ENCODE measurements at places on chromosomes 16 and 17.

DNA sequence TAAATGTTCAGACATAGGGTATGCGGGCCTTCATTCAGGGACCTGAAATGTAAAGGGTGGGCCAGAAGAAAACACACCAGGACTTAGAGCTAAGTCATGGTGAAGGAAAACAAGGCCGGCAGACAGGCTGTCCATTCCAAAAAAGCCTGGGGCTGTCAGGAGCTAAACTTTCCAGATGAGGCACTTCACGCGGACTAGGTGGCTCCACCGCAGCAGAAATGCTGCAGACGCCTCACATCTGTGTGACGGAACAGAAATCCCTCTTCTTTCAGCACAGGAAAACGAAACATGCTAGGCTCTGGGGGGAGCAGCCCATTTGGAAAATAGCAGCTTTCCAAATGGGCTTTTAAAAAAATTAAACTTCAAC, 88.7 kb downstream of the HS3ST3A1 start:
- DNase-seq, result no peak

- DNase-seq, result no peak
Observed at GRCh38 chr16:65905331-65905730, 461.2 kb upstream of the CDH5 start.

GRCh38 chr17:6683081-6683684, 30.0 kb downstream of the SLC13A5 start:
- peak; percentile 69 for DNase-seq

GRCh38 chr16:50251375-50252081, 14.8 kb upstream of the ADCY7 start:
- no peak for DNase-seq

DNA sequence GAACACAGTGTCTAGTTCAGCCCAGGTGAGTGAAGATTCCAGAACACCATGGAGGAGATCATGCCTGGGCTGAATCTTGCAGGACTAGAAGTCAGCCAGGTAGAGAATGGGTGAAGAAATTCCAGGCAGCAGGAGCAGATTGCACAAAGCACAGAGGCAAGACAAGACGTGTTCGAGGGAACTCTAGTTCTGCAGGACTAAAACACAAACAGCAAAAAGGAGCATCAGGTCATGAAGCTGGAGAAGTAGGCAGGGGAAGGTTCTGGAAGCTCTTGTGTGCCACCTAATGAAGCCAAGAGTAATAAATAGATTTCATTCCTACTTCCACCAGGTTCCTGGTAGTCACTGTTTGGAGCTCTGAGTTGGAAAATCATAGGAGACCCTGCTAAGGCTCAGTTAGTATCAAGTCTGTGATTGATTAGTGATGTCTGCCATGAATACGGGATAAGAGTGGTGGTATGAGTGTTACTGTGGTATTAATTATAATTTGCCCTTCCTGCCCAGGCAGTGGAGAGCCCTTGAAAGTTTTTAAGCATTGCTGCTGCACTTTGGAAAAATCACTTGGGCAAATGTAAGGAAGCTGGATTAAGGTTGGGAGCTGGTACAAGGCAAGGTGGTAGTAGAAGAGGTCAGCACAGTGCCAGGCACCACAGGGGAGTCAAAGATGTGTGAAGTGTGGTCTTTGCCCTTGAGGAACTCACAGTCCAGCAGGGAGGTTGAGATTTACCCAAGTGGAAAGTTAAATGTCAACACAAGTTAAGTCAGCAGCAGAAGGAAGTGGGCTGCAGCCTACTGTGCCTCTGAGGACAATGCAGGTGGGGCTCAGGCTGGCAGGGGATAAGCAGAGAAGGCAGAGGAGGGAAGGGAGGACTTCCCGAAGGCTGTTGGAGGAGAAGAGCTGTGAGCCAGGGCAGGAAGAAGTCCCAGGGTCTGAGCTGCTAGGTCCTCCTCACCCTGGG, 13.5 kb upstream of the FOXN1 start:
- no peak for DNase-seq

- no peak for DNase-seq
Observed at GRCh38 chr16:47511882-47512281, 50.8 kb downstream of the PHKB start.

DNA sequence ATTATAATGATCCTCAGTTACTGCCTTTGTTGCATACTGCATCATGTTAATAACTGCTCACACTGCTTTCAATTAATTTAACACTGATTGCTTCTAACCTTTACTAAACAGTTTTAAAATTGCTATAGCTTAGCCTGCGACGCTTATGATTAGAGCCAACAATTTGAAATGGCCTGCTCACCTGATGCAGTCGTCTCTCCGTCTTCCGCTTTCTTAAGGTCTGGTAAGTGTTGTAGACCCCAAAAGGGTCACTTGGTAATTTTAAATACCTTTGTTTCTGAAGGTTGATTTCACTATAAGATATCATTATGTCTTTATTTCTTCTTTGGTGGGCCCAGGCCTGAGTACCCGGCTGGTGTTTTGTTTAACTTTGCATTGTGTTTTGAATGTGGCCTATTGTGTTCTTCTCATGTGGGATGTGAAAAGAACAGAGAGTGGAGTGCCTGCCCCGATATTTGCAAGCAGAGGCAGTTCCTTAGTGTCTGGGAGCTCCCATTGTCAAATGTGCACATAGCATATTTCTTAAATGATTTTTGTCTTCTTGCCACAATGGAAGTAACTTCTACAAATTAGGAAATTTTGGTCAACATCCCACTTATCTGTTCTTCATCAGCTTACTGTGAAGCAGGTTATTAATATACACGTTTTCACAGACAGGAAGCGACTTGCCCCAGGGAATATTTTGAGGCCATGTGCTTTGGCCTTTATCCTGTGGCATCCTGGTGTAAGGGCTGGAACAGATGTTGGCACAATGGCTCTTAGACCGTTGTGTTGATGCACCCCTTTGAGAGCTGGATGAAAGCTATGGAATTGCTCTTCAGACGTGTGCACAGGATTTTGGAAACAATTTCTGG, 2.9 kb downstream of the PHKB start:
- DNase-seq, result no peak

- no peak for DNase-seq
Observed at GRCh38 chr16:28504707-28505404, 1.8 kb downstream of the IL27 start.

GRCh38 chr16:11277607-11278337, 1.5 kb upstream of the PRM2 start:
- no peak for DNase-seq

- no peak for DNase-seq
Observed at GRCh38 chr17:60493847-60494321, 32.2 kb downstream of the APPBP2 start.

DNA sequence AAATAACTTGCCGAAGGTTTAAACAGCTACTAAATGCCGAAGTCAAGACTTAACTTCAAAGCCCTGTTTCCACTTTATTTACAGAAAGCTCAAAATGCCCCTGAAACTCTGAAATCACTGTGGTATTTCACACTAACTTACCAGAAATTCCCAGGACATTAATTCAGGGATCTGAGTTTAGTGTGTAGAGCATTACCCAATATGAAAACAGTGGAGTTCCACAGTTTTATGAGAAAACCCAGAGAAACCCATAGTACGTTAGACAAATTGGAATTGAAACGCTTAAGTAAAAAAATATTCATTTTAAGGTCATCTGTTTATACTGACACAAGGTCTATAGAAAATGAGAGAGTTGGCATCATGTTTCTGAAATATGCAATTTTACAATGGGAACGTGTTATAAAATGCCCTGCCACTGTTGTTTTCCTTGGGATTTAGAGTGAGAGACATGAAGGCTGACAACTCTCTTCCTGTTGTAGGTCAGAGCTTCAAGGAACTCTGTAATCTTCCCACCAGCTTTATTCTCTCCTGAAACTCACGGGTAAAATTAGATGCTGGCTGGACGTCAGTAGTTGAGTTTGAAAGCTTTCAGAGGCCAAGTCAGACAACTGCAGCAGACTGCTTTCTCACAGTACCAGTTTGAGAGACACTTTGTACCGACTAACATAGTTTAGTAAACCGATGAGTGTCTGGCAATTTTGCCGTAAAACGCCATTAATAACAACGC, 139.4 kb upstream of the TBX2 start:
- peak; percentile 44 for DNase-seq

DNA sequence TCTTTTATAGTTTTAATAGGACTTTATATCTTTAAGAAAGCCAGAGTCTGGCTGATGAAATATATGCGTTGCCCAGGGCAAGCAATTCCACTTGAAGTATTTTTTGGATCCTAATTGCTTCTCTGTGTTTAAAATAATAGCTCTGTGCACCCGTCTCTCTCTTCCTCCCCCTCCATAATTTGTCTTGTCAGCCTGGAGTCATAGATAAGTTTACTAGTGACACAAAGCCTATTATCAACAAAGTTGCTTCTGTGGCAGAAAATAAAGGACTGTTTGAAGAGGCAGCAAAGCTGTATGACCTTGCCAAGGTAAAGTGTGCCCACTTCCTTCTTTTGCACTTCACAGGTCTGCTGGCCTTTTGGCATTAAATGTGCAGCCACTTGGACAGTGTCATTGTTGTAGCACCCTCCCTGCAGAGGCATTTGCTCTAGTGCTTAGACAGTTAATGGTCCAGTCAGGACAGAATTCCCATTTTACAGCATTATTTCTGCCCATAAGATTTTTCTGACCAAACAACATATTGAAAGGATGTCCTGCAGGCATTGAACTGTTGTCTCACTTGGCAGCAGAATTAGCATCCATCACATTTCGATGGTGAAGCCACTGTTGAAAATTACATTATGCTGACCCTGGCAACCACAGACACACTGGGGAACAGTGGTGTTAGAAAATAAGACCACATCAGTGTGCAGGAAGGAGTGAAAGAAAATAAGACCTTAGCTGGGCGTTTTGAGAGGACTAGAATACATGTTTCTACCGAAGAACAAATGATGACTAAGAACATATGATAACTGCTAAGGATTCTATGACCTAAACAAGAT, 28.4 kb upstream of the SLC12A3 start:
- no peak for DNase-seq

GRCh38 chr16:19604911-19605310, 49.4 kb downstream of the VPS35L start:
- DNase-seq, result no peak

- DNase-seq, result no peak
Observed at GRCh38 chr16:71711789-71712188, 12.7 kb downstream of the PHLPP2 start.

DNA sequence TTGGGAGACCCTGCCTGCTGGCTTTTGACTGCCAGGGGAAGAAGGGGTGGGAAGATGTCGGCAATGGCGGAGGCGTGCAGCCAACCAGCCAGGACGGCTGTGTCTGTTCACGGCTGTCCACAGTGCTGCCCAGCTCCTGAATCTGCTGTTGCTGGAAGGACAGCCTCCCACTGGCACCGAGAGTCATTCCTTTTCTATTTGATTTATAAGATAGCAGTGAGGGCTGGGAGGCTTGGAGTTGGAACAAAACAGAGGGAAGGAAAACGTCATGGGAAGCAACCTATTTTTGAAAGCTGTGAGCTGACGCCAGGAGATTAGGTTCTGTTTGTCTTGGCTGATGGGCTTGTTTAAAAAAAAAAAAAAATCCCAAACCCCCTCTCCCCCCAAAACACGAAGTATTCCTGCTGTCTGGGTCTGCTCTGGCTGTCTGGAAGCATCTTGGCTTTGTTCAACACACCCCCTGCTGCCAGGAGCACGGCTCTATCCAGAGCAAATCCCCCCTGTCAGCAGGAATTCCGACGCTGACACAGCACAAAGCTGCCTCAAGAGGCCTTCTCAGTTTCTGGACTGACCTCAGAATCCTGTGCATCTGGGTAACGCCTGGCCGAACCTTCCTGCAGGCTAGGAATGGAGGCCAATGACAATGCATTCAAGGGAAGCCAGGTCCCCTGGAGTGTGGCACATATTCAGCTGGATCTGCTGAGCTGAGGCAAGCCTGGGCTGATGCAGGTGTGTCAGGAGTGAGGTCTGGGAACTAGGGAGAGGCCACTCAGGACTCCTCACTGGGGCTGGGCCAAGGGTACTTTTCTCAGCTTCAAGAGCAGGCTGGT, 41.0 kb upstream of the SREBF1 start:
- peak; percentile 92 for DNase-seq

DNA sequence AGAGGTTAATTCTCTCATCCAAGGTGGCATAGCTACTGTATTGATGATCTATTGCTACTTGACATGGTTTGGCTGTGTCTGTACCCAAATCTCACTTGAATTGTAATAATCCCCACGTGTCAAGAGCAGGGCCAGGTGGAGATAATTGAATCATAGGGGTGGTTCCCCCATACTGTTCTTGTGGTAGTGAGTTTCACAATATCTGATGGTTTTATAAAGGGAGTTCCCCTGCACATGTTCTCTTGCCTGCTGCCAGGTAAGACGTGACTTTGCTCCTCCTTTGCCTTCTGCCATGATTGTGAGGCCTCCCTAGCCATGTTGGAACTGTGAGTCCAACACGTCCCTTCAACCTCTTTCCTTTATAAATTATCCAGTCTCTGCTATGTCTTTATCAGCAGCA, 22.9 kb upstream of the CPPED1 start:
- DNase-seq, result no peak

- peak; percentile 76 for DNase-seq
Observed at GRCh38 chr16:67157892-67158635, 1.6 kb downstream of the TRADD start.

- DNase-seq, result no peak
Observed at GRCh38 chr17:34143430-34143829, 111.7 kb upstream of the CCL2 start.

DNA sequence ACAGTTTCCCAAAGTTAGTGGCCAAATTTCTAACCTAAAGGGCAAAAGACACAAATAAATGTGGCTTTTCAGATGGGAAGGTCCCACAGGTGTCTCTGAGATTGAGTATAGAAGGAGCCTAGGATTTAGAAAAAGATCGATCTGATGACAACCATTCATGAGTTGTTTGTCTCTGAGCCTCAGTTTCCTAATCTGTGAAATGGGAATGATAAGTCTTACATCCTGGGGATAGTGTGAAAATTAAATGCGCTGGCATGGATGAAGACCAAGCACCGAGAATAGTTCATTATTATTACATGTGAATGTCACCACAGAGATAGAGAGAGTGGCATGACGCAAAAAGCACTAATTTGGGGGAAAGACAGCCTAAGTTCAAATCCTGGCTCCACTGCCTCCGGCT, 7.2 kb downstream of the CDH5 start:
- no peak for DNase-seq

- no peak for DNase-seq
Observed at GRCh38 chr16:75028544-75029135, 29.8 kb downstream of the ZNRF1 start.

- DNase-seq, result no peak
Observed at GRCh38 chr16:12148120-12148519, 171.6 kb downstream of the SNX29 start.

Measured in stomach (tissue), 19 donors.